ENCODE measurements at places on chromosomes 16 and 17. TPM values are rescaled to one million over a fixed set of nuclear protein-coding genes. Genes with fewer than 3 reads are reported as not detected.

DNA sequence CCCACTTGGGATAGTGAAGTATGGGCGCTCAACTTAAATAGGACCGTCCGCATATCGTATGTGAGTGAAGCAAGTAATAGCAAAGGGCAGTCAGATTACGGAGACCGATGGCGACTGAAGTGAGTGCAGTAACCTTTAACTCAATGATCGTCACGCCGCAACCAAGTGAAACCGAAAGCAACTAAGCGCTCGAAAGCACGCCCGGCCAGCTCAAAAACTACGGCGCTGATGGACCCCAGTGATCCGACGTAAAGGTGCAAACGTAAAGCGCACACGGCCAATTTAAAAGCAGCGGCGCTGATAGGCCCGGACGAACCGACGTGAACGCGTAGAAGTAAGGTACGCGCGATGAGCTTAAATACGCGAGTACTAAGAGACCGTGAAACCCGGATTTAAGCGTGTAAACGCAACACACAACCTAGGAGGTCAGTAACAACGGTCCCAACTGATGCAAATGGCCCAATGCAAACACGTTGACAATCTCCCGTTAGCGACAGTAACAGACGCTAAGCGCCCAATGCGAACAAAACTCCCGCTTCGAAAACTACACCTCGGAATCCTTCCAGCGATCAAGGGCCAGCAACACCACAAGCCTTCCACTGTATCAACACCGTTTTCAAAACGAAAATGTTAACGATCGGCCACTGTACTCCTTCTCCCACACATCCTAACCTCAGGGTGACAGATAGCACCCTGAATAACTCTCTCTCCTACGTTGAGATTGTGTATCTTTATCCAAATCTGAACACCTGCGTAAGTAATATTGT is 37.9 kb upstream of the ARL4D start:
- peak; percentile 98 for DNase-seq

DNA sequence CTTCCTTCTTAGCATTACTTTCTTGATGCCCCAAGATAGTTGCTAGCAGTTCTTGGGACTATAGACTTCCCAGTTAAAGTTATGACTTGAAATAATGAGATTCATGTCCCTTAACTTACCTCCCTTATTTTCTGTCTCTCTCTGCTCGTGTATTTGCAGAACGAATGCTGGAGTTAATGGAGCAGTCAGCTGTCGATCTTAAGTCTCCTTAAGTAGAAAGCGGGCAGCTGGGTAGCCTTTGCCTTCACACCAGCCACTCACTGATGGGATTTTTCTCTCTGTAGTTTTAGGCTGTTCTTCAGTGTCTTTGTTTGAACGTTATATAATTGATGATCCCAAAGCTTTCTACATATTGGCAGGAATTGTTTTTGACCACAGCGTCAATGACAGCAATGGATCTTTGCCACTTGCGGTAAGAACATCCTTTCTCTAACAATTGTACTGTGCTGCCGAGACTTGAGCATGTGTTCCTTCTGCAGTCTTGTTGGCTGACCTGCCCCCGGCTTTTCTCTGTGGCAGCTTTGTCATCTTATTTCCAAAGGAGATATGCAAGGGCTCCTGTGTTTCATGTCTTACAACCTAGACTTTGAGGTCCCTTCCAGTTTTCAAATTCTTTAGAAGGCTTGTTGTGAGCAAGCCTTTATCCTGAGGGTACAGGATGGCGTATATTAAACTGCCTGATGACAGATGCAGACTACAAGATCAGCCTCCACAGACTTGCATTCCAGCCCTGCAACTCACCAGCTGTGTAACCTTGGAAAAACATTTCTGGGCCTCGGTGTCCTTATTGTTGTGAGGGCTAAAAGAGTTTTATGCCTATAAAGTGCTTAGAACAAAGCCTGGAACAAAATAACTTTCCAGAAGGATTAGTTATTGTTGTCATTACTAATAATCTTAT is 25.1 kb upstream of the ABCA3 start:
- DNase-seq: no peak

DNA sequence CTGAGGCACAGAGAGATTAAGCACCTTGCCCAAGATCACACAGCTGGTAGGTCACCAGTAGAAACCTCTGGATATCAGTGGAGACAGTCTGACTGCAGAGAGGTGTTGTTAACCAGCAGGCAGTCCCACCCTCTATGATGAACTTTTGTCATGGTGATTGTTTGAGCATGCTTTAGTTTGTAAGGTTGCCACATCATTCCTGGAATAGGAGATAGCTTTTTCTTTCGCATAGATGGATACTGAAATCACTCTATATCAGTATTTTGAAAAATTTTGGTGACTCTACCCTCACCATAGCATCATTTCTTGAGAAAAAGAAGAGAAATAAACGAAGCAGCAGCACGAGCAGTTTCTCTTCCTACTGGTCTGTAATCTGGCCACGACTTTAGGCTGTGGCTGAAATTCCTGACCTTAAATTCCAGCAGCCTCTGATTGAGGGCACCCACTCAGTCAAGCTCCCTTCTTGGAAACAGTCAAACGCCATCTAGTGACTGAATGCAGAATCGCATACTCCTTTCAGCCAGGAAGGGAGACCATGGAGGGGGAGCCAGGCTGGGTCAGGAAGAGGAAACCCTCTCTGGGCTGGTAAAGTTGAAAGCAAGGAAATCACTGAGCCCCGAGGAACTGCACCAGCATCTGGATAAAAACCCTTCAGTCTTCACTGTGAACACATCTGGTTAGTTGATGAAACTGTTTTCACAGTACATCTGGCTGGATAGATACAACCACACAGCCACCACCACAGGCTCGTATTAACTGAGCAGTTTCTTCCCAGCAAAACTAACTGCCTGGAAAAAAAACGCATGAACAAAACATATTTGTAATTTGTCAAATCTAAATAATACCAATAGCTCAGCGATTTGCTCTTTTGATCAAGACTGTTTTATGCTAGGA is 108.5 kb upstream of the XYLT1 start:
- peak; percentile 69 for DNase-seq

The CTRL gene
- total RNA-seq: 1.7 TPM

- DNase-seq: no peak
Measured at GRCh38 chr17:58530655-58531054, 16.2 kb upstream of the MTMR4 start.

GRCh38 chr17:79997011-79997660 is 38.5 kb downstream of the TBC1D16 start:
- no peak for DNase-seq

GRCh38 chr16:62596584-62596983 is 560.3 kb upstream of the CDH8 start:
- no peak for DNase-seq

- DNase-seq: peak; percentile 88
Measured at GRCh38 chr17:80970044-80970761, 21.4 kb upstream of the CHMP6 start.
